ENCODE measurements at places on chromosomes 13 and 19.

GRCh38 chr13:49022472-49023144 is 46.9 kb downstream of the FNDC3A start:
- DNase-seq = no peak

DNA sequence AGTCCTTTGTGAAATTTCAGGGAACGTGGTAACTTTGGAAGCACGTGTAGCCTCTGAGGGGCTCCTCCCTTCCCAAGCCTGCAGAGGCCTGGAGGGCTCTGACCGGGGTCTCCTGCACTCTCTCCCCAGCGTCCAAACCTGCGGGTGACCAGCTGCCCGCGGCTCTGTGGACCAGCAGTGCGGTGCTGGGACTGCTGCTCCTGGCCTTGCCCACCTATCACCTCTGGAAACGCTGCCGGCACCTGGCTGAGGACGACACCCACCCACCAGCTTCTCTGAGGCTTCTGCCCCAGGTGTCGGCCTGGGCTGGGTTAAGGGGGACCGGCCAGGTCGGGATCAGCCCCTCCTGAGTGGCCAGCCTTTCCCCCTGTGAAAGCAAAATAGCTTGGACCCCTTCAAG is 2.7 kb upstream of the TPGS1 start:
- DNase-seq = no peak

- DNase-seq = no peak
Observed at GRCh38 chr13:101730420-101731000, 278.0 kb downstream of the ITGBL1 start.

DNA sequence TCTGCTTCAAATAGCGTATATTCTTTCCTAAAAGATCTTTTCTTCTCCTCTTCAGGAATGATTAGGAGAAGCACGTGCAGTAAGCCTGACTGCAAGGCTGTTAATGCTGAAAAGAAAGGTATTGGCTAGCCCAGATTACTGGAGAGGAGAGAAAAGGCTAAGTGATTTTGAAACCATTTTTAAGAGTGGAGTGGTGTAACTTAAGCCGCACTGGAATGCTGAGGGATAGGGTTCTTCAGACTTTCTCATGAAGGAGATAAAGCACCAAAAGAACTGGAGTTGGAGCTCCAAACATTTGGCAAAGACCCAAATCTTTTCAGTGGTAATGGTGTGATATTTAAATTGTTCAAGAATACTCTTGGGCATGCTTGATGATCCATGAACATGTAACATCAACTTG is 388.3 kb downstream of the COG6 start:
- DNase-seq = no peak

GRCh38 chr13:71871176-71871754 is 4.3 kb upstream of the DACH1 start:
- no peak for DNase-seq

- DNase-seq = no peak
Observed at GRCh38 chr13:98961503-98962105, 16.3 kb downstream of the DOCK9 start.

GRCh38 chr13:74132152-74132775 is 1.9 kb downstream of the KLF12 start:
- no peak for DNase-seq

DNA sequence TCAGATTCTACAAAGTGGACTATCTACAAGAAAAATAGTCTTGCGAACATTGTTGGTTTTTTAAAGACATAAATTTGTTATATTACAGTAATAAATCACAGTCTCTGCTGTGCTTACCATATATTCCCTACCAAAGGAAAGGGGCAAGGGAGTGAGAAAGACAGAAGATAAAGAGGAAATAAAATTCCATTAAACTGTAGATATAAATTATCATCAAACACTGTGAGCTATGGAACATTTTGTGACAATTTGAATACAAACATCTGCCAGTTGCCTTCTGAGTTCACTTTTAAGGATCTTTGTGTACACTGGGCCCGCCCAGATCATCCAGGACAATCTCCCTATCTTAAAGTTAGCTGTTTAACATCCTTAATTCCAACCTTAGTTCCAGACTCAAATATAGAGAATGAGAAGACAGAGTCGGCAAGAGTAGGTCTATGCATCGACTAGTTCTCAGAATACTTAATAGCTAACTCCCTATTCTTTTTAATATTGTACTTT is 122.8 kb downstream of the NUFIP1 start:
- DNase-seq = no peak

DNA sequence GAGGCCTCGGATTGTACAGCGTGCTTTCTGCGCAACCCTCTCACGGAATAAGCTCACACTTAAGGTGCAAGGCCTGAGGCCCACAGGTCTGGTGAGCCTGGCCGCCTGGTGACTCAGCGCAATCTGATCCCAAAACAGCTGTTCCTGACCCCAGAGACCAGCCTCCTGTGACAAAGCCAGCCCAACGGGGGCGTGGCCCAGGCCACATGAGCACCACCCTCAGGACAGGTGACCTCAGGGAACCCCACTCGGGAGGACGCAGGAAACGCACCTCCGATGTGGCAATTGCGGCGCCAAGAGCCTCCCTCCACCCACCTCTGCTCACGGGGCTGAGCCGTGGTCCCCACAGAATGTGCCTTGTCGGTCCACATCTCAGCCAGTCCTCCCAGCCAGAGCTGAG is 26.4 kb downstream of the GRTP1 start:
- DNase-seq = no peak

- DNase-seq = no peak
Observed at GRCh38 chr19:29588095-29588494, 18.0 kb upstream of the POP4 start.

- no peak for DNase-seq
Observed at GRCh38 chr13:39596685-39597084, 6.3 kb downstream of the LHFPL6 start.

- no peak for DNase-seq
Observed at GRCh38 chr13:46392967-46393366, 5.9 kb upstream of the RUBCNL start.

DNA sequence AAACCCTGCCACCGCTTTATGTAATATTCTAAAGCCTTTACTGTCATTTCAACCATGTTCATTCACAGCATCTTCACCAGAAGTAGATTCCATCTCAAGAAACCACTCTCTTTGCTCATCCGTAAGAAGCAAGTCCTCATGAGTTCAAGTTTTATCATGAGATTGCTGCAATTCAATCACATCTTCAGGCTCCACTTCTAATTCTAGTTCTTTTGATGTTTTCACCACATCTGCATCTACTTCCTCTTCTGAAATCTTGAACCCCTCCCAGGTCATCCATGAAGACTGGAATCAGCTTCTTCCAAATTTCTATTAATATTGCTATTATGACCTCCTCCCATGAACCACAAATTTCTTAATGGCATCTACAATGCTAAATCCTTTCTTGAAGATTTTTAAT is 83.9 kb downstream of the FOXO1 start:
- no peak for DNase-seq

GRCh38 chr13:19596960-19597361 is 35.6 kb upstream of the TPTE2 start:
- DNase-seq = no peak

DNA sequence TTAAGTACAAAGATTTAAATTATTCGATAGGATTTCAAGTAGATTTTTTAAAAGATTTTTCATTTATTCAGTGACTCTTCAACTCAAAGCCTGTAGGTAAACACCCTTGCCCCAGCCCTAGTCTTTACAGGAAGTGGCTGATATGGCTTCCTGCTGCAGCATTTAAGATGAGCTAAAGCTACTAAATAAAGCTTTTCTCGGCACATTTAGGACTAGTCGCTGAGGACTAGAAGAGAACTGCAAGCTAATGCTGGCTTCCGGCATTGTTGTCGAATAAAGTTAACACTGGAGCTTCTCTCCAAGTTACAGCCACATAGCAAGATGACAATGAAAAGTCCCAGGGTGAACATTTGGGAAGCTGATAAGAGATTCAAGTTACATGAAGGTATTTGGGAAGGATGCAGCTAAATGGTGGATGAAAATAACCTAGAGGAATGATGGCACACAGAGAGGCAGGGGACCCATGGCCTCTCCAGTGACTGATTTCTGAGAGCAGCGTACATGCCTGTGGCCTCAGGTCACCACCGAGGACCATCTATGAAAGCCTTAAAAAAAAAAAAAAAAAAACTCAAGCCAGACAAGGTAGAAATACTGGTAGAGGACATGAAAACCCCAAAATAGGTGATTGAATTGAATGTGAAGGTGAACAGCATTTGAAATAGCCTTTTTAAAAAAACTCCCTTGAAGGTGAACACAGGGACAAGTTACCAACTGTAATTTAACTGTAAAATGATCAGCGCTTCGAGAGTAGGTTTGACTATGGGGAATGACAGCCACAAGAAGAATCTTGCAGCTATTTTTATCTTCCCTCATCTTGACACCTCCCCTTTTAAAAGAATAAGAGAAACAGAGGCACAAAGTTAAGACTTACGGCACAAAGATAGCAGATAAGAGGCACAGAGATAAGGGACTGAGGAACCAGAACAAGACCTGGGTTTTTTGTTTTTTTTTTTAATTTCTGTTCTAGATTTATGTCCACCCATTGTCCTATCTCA is 155.4 kb downstream of the DCT start:
- no peak for DNase-seq

DNA sequence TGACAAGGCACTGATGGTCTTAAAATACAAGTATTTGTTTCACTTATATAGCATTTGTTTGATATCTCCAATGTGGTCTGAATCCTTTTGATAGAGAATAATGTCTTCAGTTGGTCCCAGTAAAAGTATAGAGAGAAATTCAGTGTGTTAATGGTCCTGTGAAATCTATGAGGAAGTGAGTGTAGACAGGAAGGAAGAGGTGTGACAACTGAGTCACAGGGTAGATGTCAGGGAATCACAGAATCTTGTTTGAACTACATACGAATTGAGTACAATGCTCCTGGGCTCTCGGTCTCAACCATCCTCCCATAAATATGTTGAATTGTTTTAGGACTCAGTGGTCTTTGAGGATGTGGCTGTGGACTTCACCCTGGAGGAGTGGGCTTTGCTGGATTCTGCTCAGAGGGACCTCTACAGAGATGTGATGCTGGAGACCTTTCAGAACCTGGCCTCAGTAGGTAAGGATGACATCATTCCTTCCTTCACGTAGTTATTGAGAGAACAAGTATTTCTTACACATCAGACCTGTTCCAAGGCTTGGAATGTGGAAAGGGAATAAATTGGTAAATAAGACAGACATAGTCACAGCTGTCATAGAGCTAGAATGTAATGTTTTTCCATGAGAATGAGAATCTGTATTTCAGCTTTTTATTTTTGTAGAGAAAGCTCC is 9.1 kb downstream of the ZNF555 start:
- no peak for DNase-seq

- no peak for DNase-seq
Observed at GRCh38 chr13:89163096-89163495, 1491.9 kb downstream of the SLITRK5 start.

GRCh38 chr19:12867120-12868099 is 13.8 kb downstream of the DNASE2 start:
- peak; percentile 65 for DNase-seq

- no peak for DNase-seq
Observed at GRCh38 chr19:51695088-51695487, 2.0 kb downstream of the SPACA6 start.

DNA sequence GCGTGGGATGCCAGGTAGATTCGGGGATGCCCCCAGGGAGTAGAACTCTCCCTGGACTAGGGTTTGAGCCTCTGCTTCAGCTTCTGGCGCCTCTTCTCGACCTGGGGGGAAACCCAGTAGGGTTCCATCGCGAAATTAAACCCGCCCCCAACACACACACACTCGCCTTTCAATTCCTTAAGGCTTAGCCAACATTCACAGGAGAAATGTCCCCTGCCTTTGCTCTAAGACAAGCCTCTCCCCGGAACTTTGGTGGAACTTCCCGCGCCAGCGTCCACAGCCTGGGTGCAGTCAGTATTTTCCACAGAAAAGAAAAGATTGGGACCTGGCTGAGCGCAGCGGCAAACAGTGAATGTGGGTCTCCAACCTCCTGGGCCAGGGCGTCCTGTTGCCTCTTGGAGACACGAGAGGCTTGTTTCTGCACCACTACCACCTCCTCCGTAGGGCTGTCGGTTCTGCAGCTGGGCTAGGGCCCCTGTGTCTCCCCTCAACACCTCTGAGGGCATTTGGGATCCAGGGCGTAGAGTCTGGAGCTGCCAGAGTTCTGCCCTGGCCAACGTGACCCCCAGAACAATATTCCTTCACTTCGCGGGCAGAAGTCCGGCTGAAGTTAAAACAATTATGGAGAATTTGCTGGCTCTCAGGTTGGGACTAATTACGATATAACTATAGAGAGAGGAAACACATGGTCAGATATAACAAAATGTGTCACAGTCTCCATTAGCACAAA is 3.2 kb downstream of the PDX1 start:
- no peak for DNase-seq

GRCh38 chr19:49875857-49876421 is 1.2 kb downstream of the AKT1S1 start:
- peak; percentile 41 for DNase-seq

- DNase-seq = no peak
Observed at GRCh38 chr13:49524740-49525501, 29.2 kb downstream of the PHF11 start.

GRCh38 chr13:48561466-48562235 is 28.8 kb upstream of the RCBTB2 start:
- no peak for DNase-seq

DNA sequence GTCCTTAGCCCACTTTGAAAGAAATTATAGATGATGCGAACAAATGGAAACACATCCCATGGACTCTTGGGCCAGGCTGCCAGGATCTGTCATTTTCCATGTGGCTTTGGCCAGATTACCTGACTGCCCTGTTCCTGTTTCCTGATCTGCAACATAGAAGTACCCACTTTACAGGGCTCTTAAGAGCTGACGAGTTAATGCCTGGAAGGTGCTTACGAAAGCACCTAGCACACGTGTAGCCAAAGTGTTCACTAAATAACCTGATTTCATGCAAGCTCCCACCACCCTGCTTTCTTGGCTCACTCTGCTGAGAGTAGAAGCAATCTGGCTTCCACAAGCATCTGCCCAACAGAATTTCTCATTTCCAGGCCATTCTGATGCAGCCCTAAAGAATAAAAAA is 575.2 kb downstream of the MYO16 start:
- no peak for DNase-seq
